ENCODE measurements at places on chromosomes 12 and 14.
A peak's percentile ranks its signal among the peaks of the same experiment; 100 is the strongest.

DNA sequence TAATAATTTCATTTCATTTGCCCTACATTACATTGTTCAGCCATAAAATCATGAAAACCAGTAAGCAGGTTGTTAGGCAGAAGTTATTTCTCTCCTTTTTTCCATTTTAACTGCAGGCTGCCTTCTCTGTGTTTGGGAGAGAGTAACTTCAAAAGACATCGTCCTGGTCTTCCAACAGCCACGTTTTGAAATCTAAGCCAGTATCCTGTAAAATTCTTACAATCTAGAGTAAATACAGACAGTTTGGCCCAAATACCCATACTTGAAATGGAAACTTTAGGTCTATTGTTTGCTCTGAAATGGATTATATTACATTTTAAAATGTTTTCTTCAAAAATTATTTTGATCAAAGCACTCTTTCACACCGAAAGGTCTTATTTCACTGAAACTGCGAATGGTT lies 66.1 kb upstream of the SLCO1C1 start:
- DNase-seq, result no peak

DNA sequence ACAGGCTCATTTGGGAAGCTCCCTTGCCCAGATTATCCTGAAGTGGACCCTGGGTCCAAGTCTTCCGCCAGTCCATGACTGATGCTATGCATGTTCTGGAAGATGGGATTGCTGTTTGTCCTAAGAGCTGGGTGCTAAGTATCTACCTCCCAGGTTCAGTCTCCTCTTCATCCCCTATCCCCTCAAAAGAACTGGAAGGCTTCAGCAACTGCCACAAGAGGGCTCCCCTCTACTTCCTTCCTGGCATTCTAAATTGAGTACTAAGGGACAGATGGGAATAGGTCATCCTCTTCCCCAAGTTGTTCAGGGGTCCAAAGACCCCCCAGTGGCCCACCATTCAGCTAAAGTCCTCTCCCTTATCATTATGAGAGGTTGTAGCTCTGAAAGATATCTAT lies 9.0 kb upstream of the FKBP11 start:
- no peak for DNase-seq

DNA sequence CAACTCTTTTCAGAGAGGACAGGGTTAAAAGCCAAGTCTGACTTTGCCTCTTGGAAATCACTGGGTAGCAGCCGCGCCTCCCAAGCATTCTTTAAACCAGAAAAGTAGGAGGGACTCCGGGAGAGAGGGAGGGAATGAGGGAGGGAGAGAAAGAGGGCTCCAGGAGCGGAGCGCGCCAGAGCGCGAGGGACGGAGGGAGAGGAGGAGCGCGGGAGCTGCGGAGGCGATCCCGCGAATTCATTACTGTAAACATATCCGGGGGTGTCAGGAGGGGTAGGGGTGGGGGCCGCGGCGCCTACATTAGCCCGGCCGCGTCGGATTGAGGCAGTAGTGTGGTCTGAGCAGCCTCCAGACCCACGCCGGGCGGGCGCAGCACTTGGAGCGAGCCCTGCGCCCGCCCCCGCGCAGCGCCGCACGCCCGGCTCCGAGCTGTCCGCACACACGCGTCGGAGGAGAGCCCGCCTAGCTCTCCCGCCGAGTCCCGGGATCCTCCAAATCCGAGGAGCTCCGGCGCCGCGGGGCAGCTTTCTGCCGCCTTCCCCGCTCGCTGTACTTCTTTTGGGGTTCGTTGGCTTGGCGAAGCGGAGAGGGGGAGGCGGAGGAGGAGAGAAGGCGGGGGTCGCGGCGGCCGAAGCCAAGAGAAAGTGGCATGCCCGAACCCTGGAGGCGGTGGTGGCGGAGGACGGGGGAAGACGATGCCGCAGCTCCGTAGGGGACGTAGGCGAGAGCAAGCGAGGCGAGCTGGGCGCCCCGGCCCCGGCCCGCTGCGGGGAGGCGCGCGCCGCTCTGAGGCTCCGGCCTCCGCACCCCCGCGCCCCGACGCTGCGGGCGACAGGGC lies 3.3 kb downstream of the FLRT2 start:
- no peak for DNase-seq

DNA sequence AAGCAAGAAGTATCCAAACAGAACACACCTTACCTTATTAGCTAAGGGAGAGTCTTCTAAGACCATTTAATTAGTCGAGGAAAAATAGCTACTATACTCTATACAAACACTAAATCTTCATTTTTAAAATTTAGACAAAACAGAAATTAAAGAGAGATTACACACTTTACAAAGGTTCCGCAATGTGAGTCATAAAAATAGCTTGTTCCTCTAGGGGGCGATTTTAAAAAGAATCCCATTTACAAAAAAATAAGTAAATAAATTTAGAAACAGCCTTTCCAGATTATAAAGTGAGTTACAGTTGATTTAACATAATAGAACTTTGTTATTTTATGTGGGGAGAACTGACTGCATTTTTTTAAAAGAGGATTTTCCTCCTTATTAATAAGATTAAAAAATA lies 201.6 kb downstream of the PAX9 start:
- no peak for DNase-seq

DNA sequence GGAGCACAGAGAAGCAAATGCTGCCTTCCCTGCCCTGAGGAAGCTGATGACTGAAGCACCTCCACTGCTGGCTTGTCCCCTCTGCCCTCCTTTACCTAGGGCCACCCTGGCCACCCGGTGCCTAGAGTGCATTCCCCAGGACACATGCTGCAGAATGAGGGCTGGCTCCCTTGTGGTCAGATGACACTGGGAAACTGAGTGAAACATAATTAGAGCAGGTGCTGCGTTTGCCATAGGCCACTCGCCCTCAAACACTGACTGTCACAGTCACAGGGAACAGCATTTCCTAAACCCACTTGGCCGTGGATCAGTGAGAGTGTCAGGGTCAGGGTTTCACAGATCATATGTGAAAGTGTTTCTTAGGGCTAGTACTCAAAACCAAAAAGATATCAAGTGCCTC lies 16.0 kb downstream of the TCHP start:
- DNase-seq, result no peak

GRCh38 chr12:84874825-84875139 lies 37.8 kb downstream of the SLC6A15 start:
- DNase-seq, result no peak

DNA sequence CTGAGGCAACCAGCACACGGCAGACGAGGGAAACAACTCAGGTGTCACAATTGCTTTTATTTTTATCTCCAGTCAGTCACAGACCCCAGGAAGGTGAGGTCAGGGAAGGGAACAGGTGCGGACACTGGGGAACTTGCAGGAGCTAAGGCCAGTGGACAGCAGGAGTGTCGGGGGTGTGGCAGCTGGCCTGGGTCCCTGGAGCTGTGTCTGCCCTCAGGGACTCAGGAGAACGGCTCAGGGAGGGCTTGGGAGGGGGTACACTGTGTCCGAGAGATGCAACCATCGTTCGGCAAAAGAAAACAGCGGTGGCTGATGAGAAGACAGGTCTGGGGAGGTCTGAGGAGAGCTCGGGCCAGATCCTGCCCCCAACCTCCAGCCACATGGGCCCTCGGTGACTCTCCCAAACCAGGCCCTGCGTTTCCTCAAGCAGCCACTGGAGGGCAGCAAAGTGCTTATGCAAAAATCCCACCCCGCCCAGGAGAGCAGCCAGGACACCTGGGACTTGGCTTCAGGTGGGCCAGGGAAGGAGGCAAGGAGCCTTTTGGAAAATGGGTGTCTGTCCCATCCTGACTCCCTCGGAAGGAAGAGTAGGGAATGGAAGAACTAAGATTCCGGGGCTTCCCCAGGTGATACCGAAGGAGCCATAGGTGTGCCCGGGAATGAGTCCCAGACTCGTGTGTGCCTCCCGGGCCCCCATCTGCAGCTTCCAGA lies 24.1 kb upstream of the BCDIN3D start:
- peak; percentile 55 for DNase-seq

GRCh38 chr14:75495882-75496281 lies 26.4 kb upstream of the BATF start:
- DNase-seq, result no peak

GRCh38 chr12:108881953-108882352 lies 2.1 kb downstream of the DAO start:
- DNase-seq, result no peak

- DNase-seq, result no peak
These were observed 13.1 kb downstream of the RPS6KL1 start for GRCh38 chr14:74909911-74910310.

GRCh38 chr12:111741235-111741812 lies 25.4 kb upstream of the ALDH2 start:
- no peak for DNase-seq

- peak; percentile 14 for DNase-seq
These were observed 48.5 kb upstream of the CSRP2 start for GRCh38 chr12:76927170-76927784.

Data from RKO (cell line).